ENCODE measurements at places on chromosomes 7 and 10.

DNA sequence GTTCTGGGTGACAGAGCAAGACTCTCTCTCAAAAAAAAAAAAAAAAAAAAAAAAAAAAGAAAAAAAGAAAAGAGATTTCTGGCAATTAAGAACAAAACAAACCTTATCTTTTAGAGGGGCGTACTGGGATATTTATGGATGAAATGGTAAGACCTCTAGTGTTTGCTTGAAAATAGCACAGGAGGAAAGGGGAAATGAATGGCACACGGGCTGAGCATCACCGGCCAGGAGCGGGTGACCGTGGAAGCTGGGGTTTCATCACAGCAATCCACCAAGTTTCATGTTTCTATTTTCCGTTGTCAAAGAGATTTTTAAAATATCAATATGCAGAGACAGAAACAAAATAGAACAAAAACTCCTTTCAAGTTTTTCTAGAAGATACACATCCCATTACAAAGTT, 105.6 kb downstream of the SVIL start:
- DNase-seq, result no peak

GRCh38 chr10:58740620-58741369, 228.1 kb downstream of the BICC1 start:
- peak; percentile 21 for DNase-seq

DNA sequence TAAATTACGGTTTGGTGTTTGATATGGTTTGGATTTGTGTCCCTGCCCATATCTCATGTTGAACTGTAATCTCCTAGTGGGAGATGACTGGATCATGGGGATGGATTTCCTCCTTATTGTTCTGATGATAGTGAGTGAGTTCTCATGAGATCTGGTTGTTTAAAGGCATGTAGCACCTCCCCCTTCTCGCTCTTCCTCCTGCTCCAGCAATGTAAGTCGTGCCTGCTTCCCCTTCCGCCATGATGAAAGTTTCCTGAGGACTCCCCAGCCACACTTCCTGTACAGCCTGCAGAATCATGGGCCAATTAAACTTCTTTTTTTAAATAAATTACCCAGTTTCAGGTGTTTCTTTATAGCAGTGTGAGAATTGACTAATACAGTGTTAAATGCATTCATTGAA, 116.6 kb downstream of the DOCK4 start:
- DNase-seq, result no peak

DNA sequence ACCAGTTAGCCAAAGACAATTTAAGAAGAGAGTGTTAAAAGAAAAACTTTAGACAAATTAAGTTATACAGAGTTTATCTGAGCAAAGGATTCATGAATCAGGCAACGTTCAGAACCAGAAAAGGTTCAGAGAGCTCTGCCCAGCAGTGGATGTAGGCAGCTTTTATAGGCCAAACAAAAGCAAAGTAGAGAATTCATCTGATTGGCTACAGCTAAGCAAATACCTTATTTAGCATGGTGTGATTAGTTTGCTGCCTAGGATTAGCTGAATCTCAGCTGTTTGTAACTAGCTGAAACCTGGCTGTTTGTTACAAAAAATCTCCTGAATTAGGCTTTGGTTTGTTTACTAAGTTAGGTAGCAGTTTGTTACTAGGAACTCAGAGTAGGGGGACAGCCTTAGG, 66.0 kb downstream of the SLC25A40 start:
- DNase-seq, result no peak

DNA sequence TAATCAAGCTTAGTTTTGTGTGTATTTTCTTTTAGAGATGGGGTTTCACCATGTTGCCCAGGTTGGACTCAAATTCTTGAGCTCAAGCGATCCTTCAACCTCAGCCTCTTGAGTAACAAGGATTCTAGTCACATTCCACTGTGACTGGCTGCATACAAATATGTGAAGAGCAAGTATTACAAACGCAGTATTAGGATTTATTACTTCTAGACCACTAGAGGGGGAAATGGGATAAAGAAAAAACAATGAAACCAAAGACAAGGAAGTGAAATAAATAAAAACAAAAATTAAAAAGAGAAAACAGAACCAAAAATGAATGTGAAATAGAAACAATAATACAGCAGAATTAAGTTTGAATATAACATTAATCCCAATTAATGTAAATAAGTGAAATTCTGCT, 308.7 kb downstream of the ANKRD30A start:
- DNase-seq, result no peak

DNA sequence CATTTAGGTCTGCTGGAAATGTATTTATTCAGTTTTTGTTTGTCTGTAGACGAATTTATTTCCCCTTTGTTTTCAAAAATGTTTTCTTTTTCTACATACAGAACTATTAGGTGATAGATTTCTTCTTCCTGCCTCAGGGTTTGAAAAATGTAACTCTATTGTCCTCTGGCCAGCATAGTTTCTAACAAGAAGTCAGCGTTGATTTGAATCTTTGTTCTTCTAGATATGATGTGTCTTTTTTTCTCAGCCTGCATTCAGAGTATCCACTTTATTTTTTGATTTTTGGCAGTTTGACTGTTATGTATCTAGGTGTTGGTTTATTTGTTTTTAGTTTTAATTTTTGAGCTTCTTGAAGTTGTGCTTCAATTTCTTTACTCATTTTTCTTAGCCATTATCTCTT, 7.5 kb upstream of the OR2F1 start:
- no peak for DNase-seq

- DNase-seq, result no peak
Measured at GRCh38 chr10:79021948-79022499, 46.7 kb upstream of the ZMIZ1 start.

DNA sequence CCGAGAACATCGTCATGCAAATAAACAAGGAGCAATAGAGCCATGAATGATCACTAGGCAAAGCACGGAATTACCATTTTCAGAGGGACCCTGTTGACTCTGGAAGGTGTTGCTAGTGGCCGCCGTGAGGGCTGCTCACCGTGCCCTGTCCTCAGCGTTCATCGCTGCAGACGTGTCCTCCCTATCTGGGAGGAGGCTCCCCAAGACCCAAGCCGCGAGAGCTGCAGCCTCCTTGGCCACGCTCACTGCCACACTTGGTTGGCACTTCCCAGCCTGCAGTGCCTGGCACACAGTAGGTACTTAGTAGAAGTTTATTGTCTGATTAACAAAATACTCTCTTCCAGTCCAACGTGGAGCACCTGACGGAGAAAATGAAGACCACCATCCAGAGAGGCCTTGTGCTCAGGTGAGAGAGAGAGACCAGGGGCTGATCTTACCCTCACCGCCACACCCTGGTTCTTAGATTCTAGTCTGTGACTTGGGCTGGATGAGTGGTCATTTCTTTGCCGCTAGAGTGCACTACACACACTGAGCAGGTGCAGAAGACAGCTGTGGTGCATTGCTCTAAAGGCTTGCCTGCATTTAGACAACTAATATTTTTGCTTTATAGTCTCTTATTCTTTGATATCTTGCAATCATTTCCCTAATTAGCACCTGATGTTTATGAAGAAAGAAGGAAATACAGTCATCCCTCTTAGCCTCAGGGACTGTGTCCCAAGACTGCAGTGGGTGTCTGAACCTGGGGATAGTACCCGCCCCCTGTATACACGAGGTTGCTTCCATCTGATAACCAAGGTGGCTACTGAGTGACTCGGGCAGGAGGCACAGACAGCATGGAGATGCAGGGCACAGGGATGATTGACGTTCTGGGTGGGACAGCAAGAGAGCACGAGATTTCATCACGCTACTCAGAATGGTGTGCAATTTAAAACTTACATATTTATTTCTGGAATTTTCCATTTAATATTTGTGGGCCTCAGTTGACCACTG, 40.3 kb downstream of the PITRM1 start:
- no peak for DNase-seq

GRCh38 chr7:124618871-124619270, 146.7 kb downstream of the GPR37 start:
- no peak for DNase-seq

DNA sequence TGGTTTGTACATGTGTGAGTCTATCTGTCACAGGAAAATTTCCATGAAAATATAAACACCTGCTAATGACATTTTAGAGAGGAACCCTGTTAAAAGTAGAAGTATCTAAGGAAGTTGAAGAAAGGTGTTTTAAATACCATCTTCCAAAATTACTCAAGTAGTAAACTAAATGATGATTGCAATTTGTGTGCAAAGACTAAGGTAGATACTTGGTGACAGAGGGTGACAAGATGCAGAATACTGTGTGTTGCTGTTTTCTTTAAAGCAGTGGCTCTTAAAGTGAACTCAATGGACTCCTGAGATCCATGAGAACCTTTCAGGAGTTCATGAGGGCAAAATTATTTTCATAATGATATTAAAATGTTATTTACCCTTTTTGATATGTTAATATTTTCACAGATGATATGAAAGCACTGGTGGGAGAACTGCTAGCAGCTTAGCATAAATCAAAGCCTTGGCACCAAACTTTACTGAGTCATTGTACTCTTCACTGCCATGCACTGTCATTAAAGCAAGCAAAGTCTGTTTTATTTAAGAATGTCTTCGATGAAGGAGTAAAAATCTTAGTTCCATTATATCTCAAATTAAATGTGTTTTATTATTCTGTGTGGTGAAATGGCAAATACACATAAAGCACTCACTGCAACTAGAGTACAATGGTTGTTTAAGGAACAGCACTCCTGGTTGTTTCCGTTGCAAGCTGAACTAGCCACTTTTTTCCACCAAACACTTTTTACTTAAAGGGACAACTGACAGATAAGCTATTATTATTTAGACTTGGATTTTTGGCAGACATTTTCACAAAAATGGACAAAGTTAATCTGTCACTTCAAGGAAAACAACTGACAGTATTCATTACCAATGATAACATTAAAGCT, 133.7 kb downstream of the LRRN3 start:
- DNase-seq, result no peak

DNA sequence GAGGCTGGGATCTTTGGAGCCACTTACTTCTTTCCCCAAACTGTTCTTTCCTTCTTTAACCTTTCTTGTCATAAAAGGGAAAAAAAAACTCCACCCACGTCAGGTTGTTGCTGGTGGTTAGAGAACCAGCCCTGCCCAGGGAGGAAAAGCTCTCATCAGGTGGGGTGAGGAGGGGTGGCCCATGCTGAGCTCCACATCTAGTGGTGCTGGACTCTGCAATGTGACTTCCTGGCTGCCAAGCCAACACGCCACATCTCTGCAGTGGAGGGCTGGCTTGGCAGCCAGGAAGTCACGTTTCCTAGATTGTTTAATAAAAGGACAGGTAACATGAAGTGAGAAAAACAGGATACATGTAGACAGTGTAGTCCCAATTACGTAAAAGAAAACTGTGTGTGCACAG, 37.4 kb downstream of the WIPF3 start:
- no peak for DNase-seq

DNA sequence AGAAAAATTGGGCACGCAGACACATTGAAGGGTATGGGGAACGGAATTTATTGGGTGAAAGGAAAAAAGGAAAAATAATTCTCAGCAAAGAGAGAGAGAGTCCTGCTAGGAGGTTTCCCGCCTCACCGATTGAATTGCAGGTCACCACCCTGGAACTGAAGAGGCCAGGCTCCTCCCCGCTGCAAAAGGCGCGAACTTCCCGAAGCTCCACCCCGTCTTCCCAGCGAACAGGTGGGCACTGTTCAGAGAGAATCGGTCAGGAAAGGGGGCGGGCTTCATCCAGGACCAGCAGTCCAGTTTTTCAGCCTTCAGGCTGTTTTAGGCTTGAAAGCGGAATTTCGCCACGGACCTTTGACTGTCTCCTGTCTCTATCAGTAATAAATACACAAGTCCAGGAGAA, 27.3 kb upstream of the CADPS2 start:
- no peak for DNase-seq

GRCh38 chr7:28988810-28989209, 30.7 kb upstream of the TRIL start:
- peak; percentile 96 for DNase-seq

DNA sequence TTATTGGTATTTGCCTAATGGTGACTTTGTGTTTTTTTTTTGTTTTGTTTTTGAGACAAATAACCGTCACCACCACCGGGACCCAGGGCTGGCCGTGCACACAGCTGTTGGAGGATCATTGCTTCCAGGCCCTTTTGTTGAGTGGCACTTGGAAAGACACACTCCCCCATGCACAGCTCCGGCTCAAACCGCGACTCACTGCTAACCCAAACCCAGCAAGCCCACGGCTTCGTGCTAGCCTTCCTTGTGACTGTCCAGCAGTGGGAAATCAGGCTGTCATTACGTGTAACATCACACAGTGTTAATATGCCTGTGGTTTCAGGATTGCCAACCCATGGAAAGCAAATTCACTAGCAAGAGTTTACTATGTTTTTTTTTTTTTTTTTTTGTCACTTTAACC, 17.4 kb downstream of the BNIP3 start:
- no peak for DNase-seq

DNA sequence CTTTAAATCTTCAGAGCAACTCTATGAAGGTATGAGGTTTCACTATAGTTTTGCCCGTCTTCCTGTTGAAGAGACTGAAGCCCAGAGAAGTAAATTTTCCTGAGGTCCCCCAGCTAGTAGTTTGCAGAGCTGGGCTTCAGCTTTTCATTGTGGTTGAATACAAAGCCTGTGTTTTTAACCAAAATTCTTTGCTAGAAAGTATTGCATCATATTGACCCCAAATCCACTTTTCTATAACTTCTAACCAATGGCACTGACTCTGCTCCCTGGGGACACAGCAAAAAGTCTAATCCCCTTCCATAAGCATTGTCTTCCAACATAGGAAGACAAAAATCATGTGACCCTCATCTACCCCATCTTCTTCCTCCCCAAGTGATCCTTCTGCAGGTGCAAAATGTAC, 93.0 kb downstream of the KCNMA1 start:
- DNase-seq, result peak; percentile 33

DNA sequence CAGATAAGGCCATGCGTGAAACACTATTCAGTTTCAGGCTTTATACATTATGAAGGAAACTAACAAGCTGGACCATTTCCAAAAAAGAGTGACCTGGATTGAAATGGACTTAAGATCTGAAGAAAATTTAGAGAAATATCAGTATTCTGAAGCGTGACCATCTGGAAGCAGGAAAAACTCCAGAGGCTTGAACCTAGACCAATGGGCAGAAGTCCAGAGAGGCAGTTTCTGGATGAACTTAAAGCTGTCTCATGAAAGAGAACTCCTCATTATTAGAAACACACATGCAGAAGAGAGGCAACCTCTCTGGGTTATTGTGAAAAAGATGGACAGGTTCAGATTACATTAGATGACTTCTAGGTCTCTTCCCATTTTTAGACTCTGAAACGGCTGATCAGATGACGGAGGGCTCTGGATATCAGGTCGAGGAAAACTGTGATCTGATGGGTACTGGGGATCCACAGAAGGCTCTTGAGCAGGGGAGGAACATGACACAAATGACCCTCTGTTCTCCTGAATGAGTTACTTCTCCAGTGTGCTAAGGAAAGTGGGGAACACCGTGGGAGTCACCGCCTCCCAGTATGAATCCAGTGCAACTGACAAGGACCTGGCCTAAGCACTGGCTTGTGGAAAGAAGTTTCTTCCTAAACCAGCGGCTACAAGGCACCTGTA, 116.5 kb downstream of the SPDYE5 start:
- no peak for DNase-seq

GRCh38 chr7:77540402-77540822, 3.3 kb downstream of the PTPN12 start:
- no peak for DNase-seq

- no peak for DNase-seq
Measured at GRCh38 chr10:4255751-4256150, 470.7 kb upstream of the KLF6 start.
